Mammary epithelial cell (primary cell): ENCODE measurements at places on chromosomes 12 and 14. TPM values are rescaled to one million over a fixed set of nuclear protein-coding genes. Genes with fewer than 3 reads are reported as not detected.
A peak's percentile ranks its signal among the peaks of the same experiment; 100 is the strongest.

The ZDHHC22 gene
- total RNA-seq, result not detected in 2 replicates

The FOXG1 gene
- not detected for total RNA-seq

The C12orf60 gene
- 1.1 and 1.3 TPM in 2 replicates for total RNA-seq

The IGF1 gene
- total RNA-seq, result not detected in 2 replicates

The TTC6 gene
- total RNA-seq, result not detected

The FBLN5 gene
- total RNA-seq, result 1.1 and 2.0 TPM in 2 replicates

The GPR135 gene
- total RNA-seq, result 3.3 TPM

The OR4E2 gene
- not detected for total RNA-seq

- DNase-seq, result no peak
These were observed 31.5 kb downstream of the SLC17A8 start for GRCh38 chr12:100388382-100388781.

DNA sequence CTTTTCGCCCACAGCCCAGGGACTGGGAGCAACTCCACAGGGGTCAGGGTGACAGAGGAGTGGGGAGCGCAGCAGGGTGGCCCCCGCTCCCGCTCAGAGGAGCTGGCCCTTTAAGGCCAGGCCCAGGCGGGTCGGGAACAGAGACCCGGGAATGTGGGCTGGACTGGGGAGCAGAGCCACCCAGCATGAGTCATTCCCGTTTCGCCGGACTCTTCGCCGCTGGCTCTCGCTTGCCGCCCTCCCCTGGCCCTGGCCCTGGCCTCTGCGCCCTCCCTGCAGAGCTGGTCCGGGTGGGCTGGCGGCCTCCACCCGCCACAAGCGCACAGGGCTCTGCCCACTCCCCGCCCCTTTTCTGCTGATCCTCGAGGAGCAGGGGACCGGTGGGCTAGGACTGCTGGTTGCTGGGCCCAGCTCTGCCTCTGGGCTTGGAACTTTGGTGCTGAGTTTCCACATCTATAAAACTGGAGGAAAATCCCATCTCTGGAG, 92.8 kb downstream of the NINJ2 start:
- peak; percentile 86 for DNase-seq

GRCh38 chr12:112938751-112939150, 477 bp downstream of the OAS3 start:
- DNase-seq, result peak; percentile 11

DNA sequence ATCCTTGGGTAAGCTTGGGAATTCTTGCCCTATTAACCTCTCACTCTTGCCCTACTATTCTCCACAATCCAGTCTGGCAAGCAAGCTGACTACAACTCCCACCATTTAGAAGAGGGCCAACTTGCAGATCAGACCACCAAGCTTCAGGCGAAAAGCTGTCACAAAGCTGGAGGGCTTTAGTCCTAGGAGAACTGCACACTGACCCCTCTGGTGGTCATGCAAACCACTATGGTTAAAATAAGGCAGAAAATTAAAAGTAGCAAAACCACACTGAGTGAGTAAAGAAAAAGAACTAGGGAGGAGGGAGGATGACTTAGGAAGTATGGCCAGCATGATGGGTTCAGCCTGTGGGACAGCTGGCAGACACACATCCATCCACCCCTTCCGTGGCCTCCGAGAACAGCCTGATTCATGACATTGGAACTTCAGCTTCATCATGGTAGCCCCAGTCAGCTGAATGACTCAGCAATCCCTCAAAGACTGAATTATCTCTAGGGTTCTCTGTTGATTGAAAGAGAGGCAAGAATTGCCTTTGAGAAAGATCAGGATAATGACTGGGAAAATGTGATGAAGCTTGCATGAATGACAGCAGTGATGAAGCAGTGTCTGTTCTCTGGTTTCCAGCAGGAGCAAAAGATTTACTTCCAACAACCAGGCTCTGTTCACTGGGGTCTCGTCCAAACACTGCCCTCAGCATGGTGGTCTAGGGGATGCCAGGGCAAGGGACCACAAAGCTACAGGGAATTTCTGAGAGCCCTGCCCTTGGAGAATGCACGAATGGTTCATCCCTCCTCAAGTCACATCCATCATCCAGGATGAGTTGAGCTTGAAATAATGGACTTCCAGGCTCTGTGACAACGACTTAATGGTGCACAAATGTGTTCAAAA, 24.4 kb downstream of the PITPNM2 start:
- DNase-seq, result peak; percentile 97

DNA sequence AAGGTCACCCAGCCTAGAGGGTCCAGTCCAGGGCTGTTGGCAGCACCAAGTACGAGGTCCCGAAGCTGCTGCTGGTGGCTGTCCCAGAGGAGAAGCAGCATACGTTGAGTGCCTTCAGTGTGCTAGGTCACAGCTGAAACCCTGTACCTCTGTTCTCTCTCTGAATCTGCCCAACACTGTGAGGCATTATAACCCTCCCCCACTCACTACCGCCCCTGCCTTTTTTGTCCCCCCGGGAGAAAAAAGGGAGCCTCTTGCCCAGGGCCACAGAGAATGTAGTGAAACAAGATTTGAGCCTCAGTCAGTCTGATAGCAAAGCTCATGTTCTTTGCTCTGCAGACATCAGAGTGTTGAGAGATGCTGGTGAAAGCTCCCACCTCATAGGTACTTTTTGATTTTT, 53.4 kb downstream of the PPP2R5C start:
- DNase-seq, result no peak

- peak; percentile 57 for DNase-seq
These were observed 34.4 kb upstream of the SYCP3 start for GRCh38 chr12:101773650-101774162.

- DNase-seq, result no peak
These were observed 79.3 kb downstream of the PPP2R5C start for GRCh38 chr14:101840649-101841369.

DNA sequence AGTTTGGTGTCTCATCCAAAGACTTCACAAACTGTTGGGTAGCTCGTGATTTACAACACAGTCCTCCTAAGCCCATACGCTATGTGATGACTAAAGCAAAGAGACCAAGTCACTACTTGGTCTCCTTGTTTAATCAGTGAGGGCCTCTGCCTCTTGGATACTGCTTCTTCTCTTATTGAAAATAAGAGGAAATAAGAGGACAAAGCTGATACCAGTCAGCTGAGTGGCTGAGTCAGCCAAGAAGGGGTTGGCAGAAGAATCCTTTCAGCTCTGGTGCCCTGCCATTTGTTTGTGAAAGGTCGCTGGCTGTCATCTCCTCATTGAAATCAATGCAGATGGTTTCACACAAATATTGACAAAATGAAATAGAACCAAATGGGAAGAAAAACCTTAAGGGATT, 67.5 kb upstream of the SLC35F4 start:
- DNase-seq, result no peak

DNA sequence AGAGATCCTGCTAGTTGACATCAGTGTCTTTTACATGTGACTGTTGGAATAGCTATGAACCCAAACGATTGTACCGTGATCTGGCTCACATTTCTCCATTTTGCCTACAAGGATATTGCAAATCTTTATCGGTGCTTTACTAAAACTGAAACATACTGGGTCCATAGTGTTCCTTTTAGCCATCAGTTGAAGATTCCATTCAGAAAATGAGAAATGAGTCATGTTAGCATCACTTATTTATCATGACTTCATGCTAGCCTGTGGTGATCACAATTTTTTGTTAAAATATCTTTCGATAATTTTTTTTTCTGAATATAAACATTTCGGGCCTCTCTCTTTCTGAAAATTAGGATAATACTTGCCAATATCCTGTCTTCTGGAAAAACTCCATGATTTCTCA, 210.3 kb downstream of the EGLN3 start:
- no peak for DNase-seq

- no peak for DNase-seq
These were observed 45.6 kb downstream of the EFCAB11 start for GRCh38 chr14:89908712-89909450.

DNA sequence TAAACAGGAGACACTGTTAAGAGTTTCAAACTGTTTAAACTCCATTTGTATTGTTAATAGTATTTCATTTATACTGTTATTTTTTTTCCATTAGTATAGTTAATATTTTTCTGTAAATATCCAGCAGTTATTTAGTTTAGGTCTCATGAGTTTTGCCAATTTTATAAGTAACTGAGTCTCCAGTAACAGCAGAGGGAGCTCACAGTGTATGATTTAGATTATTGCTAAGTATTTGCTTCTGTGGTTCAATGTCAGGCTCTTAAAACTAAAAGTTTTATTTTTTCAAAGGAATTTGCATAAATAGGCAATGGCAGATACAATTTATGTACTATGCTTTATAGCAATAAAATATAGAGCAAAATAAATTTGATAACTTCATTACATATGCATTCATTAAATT, 209.7 kb downstream of the ATXN7L3B start:
- no peak for DNase-seq

DNA sequence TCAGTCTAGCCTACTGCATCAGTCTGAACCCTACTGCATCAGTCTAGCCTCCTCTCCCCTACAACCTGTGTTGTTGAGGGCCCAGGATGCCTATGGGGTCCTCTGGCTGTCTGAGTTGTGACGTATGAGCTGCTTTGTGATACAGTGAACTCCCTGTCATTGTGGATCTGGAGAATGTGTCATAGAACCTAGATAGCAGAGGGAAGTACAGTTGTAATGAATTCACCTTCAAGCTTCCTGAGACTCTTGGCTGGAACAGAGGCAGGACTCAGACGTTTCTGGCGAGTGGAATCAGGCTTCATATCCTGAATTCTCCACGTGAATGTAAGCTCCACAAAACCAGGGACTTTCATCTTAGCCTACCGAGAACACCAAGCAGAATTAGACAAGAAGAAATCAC, 17.0 kb downstream of the TBK1 start:
- DNase-seq, result no peak

DNA sequence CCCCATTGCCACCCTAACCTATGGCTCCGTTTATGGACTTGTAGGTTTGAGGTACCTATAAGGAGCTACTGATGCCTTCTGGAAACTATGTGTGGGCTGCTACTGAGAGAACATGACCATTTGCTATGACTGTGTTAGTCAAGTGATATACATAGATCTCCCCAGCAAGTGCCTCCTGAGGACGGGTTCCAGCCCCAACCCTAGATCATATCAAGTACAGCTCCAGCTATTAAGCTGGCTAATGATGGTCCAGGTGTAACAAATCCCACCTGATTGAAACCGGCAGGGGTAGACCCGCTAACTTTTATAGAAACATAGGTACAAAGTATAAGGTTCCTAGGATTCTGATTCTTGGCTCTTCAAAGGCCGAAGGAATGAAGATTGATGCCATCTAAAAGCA, 23.7 kb downstream of the NINJ2 start:
- no peak for DNase-seq

DNA sequence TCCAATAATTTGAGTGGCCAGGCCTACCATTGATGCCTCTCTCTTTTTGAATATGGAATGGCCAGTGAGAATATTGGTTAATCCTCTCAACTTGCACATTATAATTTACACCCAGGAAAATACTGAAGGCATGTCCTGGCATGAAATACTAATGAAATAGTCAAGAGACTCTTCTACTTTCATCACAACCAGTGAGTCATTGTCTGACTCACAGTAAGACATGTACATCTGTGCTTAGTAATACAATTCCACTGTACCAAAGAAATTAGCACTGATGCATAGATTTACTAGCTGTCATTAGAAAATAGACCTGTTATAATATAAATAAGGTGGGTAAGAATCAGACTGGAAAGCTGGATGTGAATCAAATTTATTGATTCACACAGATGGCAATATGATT, 31.6 kb downstream of the KCNC2 start:
- DNase-seq, result peak; percentile 96

DNA sequence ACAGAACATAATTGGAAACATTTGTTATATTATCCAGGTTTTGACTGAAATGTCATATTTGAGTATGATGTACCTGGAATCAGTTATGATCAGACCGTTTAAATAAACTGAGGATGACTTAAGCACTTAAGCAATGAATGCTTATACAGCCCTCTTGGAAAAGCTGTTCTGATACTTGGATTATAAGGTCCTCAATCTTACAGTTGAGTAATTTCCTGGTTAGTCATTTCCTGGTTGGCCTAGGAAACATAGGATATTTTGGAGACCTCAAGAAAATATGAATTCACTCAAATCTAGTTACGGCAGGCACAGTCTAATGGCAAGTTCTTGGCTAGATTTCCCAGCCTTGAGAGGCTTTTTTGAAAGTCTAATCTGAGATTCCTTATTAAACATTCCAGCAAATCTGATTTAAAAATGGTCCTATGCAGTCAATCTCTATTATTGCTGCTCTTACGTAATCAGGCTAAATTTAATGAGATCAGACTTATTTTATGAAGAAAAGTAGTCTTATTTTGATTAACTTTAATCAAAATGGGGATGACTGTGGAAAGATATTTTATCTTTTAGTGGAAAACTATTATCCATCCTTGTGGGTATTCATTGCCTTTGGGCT, 447.2 kb downstream of the SNAPC1 start:
- peak; percentile 76 for DNase-seq

- no peak for DNase-seq
These were observed 456.9 kb upstream of the TMEM132C start for GRCh38 chr12:127810041-127810440.

DNA sequence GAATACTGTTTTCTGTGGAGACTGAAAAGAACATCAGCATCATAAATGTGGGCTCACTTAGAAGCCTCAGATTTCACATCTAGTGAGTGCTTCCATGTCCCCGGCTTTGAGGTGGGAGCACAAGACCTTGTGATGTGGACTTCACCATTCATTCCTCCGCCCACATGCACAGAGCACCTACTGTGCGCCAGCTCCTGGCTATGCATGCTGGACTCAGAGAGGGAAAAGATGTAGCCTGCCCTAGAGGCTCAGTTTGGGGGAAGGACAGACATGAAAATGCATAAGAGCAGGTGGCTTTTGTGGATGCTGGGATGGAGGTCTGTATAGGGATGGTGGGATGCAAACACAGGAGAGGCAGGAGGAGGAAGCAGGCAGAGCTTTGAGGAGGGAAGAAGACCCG, 65.0 kb downstream of the SERPINA3 start:
- no peak for DNase-seq

DNA sequence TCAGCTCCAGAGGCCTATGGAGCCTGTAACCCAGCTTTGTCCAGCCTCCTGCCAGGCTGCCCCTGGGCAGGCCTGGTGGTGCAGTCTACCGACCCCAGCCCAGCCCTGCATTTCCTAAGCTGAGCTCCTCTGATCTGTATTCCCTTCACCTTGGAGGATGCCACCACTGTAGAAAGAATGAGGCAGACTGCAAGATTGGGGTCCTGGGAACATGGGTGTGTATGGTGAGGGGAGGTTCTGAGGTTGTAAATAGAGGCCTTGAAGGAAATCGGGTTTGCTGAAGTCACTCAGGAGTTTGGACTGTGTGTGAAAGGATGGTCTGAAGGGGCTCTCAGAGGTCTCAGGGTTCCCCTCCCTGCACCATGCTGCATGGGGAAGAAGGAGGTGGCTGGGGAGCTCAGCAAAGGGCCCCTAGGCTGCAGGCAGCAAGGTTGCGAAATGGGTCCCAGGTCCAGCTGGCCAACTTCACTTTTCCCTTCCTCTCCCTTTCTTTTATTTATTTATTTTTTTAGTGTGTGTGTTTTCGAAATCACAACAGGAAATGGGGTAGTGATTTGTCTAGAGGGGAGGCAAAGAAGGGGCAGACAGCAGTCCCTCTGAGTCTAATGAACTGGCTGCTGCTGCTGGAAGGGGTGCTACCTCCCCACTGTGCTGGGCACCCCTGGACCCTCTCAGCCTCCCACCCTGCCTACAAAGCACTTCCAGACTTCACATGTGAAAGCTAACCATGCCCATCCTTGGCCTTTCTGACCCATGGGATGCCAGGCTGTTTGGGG, 1.2 kb upstream of the LRP1-AS start:
- DNase-seq, result no peak
